NCI-H1436 treated with DMSO at 0.1 percent for 48 hours (cell line): ENCODE measurements at places on chromosomes 12 and 14.

DNA sequence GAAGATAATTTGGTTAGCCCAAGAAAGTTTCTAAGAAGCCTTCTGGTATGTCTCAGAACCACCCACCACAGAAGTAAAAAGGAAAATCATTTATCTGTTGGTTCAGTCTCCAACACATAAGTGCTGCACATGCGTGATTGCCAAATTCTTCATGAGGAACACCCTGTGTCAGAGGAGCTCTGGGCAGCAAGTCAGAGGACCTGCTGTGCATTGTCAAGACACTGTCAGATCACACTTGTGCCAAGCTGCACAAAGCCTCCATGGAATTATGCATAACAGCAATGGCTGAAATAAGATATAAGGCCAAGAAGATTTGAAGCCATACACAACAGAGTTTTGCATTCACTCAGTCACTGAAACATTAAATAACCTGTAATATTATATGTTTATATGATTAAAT, 1304.7 kb upstream of the FLRT2 start:
- DNase-seq = no peak

DNA sequence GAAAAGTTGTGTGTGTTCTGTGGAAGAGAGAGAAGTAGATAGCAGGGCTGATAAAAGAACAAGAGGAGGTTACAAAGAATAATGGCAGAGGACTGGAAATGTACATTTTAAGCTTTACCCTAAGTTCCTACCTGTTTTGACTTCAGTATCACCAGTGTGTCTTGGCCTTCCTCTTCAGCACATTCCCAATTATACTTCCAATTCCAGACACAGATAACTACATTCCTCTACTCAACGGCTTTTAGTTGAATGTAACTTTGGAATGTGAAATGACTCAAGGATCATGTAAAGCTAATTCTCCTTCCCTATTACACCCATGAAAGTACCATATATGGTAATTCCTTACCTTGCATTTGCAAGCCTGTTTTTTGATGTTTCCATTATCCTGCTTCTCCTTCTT, 5.0 kb downstream of the MGST1 start:
- no peak for DNase-seq

DNA sequence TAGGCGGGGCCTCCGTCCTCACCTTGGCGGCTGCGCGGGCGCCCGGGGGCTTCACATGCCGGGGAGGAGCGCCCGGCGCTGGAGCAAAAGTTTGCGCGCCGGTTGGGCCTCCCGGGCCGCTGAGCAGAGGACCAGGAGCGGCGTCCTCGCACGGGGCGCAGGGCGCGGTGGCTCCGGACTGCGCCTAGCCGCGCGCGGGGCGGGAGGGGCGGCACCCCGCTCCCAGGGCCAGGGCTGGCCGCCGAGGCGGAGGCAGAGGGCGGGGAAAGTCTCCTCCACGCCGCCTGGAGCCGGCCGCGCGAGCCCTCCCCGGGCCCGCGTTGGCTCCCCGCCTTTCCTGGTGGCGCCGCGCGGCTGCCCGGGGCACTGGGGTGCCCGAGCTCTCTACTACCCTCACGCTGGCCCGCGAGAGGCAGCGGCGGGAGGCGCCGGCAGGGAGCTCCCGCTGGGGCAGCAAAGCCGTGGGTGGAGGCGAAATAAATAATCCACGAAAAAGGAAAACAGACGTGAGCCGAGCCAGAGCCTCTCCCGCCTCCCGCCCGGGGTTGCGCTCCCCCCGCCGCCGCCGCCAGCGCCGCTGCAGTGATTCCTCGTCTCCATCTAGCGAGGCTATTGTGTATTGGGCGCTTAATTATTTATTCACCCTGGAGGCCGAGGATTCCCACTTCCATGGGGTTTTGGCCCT, 400 bp upstream of the PRIMA1 start:
- no peak for DNase-seq

- DNase-seq = no peak
Observed at GRCh38 chr14:50865391-50866076, 6.3 kb upstream of the ABHD12B start.

GRCh38 chr14:88630565-88630964, 67.7 kb downstream of the ZC3H14 start:
- no peak for DNase-seq

GRCh38 chr12:110687396-110688169, 1.3 kb downstream of the HVCN1 start:
- DNase-seq = no peak

DNA sequence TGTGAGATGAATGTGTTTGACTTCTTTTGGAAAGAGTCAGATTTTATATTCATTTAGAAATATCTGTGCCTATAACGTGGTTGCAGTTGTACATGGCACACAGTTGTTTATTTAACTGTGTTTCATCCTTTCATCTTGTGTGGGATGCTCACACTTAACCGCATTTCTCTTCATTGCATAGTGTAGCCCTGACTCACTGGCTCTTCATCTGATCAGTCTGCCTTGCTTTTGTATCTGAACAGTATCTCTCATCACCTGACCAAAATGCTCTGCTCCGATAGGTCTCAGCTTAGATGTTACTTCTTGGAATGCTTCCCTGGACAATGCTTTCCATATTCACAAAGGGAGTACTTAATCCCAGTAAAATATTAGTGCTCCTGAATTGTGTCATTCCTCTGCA, 83.4 kb downstream of the PDE3A start:
- no peak for DNase-seq

- no peak for DNase-seq
Observed at GRCh38 chr12:2054091-2055018, 1.6 kb downstream of the CACNA1C start.

- no peak for DNase-seq
Observed at GRCh38 chr12:52436000-52436827, 2.0 kb upstream of the KRT75 start.

GRCh38 chr14:103705504-103706284, 9.6 kb downstream of the XRCC3 start:
- DNase-seq = no peak

DNA sequence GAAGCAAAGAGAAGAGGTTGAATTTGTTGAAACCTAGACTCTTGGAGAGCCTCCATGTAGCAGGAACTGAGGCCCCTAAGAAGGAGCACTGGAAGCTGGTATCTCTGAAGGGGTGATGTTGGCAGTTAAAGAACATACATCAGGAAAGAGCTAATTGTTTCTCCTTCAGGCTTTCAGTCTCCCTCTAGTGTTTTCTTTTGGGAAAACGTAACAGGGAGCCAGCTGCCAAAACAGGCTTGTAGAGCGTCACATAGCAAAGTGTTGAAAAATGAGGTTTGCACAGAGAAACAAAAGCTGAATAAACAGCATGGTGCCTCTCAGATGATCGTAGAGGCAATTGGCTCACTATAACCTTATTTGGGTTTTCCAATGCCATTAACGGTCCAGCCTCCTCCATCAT, 46.9 kb upstream of the CAND1 start:
- DNase-seq = no peak

DNA sequence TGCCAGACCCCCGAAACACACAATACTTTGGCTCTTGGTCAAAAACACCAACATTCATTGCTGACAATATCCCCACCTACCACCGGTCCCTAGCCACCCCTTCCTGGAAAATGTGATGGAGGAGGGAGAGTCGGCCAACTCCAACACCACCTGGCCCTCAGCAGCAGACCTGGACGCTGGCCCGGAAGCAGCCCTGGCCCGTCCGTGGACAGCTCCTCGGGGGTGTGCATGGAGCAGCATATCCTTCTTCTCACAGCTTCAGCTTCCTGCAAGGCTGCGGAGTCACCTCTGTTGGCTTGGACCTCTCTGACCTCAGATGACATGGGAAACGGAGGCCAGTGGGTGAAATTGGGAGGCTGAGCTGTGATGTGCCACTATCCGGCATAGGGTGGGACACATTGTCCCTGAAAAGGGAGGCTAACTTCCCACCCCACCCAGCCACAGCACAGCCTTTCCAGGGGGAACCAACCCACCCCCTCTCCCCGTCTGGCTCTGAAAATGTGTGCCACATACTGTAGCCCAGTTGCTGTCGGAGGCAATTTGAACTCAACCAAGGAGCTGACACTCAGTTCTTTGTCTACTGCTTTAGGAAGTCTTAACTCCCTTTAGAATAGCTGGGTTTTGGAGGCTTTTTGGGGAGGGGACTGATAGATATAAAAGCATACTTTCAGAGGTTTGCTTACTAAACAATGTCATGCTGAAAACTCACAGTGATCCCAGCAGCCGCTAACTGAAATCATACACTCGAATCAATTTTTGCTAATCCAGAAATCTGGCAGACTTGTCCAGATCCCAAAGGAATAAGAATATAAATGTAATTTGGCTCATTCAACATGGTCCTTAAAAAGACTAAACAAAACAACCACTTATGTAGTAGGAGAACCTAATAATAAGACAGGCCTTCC, 43.1 kb upstream of the LTA4H start:
- DNase-seq = no peak

- peak; percentile 27 for DNase-seq
Observed at GRCh38 chr14:62213516-62213915, 451.3 kb downstream of the SNAPC1 start.

DNA sequence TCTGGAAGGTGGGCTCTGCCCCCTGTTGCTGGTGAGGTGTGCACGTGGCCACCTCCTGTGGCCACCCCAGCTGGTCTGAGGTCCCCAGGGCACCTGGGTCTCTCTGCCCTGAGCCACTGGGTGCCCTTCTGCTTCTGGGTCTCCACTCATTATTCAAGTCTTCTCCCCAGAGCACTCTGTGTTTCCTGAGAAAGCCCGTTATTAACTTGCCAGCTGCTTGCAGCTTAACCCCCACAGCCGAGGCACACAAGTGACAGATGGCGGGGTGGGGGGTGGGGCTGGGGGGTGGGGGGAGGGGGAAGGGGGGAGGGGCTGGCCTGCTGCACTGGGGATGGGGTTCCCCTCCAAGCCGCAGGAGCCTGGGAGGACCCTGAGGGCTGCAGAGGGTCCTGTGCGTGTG, 40.5 kb downstream of the FBRSL1 start:
- DNase-seq = no peak

DNA sequence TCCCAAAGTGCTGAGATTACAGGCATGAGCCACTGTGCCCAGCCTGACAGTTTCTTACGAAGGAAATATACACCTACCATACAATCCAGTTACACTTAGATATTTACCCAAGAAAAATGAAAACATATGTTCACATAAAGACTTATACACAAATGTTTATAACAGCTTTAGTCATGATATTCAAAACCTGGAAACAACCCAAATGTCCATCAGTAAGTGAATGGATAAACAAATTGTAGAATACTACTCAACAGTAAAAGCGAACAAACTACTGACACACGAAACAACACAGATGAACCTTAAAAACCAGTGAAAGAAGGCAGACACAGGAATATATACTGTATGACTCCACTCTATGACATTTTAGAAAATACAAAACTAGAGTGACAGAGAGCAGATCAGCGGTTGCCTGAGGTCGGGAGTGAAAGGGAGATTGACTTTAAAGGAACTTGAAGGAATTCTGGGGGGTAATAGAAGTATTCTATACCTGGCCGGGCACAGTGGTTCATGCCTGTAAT, 83.6 kb downstream of the SPRING1 start:
- no peak for DNase-seq

DNA sequence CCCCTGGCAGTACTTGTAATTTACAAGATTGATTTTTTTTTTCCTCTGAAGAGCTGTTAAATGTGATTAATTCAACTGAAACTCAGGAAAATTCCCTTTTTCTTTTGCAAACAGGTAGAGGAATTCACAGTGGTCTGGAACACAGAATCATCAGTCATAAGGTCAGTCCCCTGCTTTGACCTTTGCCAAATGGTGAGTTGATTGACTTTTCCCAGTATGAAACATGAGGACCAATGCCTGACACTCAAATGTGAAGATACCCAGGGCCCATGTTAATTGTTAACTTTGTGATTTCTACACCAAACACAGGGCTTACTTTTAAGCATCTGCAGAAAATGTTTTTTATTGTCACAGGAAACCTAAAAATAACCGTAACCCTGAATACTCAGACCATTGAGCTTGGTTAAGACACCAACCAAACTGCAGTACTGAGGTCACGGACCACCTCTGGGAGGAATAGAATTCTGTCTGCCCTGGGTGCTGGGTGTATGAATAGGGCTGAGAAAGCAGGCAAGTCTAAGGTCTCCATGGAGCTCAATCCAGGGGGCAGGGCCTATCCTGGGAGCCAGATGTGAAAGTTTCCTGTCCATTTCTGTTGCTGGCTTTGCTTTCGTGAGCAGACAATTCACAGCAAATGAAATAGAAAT, 192.4 kb downstream of the TMX1 start:
- DNase-seq = no peak

- DNase-seq = no peak
Observed at GRCh38 chr14:67571275-67571990, 28.6 kb downstream of the PIGH start.

DNA sequence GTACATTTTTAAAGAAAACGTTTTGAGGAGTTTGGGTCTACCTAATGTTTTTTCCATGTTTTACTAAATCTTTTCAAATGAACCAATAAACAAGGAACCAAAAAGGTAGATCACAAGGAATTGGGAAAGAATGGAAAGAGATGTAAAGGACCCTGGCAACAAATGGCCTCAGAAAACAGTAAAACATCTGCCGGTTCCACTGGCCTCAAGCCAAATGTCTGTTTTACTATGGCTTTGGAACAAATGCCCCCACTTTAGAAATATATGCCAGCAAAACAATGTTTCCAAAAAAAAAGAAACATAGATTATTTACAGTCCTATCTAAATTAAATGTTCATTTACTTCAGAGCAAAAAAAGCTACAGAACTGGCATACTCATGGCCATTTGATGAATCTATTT, 3.0 kb downstream of the TRMT5 start:
- DNase-seq = no peak

GRCh38 chr12:24361877-24362580, 412.6 kb upstream of the SOX5 start:
- no peak for DNase-seq

- DNase-seq = no peak
Observed at GRCh38 chr12:59834659-59835474, 239.0 kb downstream of the SLC16A7 start.

DNA sequence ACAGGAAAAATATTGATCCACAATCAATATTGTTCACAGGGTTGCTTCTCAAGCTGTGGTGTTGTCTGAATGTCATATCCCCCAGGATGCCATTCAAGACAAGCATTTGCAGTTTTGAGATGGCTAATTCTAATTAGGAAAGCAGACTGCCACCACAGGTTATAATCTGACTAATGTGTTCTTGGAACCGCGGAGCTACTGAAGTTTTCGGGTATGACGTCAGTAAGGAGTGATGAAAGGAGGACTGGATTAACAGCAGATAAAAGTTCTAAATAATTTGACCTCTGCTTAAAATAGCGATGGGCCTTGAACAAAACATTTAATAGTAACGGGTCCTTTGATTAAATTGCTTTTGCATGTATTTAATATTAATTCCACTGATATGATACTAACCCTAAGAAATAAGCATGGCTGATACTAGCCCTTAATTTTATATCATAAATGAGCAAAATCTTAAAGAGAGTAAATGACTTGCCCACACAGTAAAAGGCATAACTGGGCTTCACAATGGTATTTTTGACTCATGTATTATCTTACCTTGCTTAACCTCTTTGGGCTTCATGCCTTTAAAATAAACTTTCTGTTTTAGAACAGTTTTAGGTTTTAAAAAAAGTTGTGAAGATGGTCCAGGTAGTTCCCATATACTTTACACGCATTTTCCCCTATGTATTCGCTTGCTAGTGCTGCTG, 50.3 kb downstream of the TSHR start:
- DNase-seq = no peak

GRCh38 chr12:101671833-101672232, 25.6 kb upstream of the CHPT1 start:
- DNase-seq = no peak
